ENCODE measurements at places on chromosomes 1 and 21. TPM values are rescaled to one million over a fixed set of nuclear protein-coding genes. Genes with fewer than 3 reads are reported as not detected.

LYSMD1 gene
- 6.5 TPM for total RNA-seq

HSD3B2 gene
- not detected for total RNA-seq

RHOU gene
- 6.1 TPM for total RNA-seq

NBL1 gene
- total RNA-seq = 25.1 TPM

LCE1F gene
- total RNA-seq = not detected

OVAAL gene
- not detected for total RNA-seq

EDARADD gene
- total RNA-seq = 3.1 TPM

DENND2D gene
- 1.3 TPM for total RNA-seq

C8B gene
- total RNA-seq = not detected

STYXL2 gene
- total RNA-seq = not detected

RWDD3 gene
- total RNA-seq = 10.5 TPM

COL6A2 gene
- 16.4 TPM for total RNA-seq

CASZ1 gene
- 2.1 TPM for total RNA-seq

CR1 gene
- total RNA-seq = not detected

GPR161 gene
- total RNA-seq = 9.2 TPM

RUNX1 gene
- total RNA-seq = 12.4 TPM

MSH4 gene
- total RNA-seq = 0.03 TPM

PLA2G2C gene
- not detected for total RNA-seq

BLACAT1 gene
- not detected for total RNA-seq

CR1L gene
- total RNA-seq = not detected

LCE2A gene
- not detected for total RNA-seq

HDAC1 gene
- 58.2 TPM for total RNA-seq

PGLYRP4 gene
- not detected for total RNA-seq

KAZN gene
- total RNA-seq = 4.1 TPM

CD52 gene
- total RNA-seq = not detected

TNFAIP8L2 gene
- total RNA-seq = not detected

LIN9 gene
- total RNA-seq = 7.8 TPM
